Activated CD4-positive, alpha-beta T cell treated with anti-CD3 and anti-CD28 coated beads for 24 hours (primary cell): ENCODE measurements at places on chromosomes 11 and 22.

DNA sequence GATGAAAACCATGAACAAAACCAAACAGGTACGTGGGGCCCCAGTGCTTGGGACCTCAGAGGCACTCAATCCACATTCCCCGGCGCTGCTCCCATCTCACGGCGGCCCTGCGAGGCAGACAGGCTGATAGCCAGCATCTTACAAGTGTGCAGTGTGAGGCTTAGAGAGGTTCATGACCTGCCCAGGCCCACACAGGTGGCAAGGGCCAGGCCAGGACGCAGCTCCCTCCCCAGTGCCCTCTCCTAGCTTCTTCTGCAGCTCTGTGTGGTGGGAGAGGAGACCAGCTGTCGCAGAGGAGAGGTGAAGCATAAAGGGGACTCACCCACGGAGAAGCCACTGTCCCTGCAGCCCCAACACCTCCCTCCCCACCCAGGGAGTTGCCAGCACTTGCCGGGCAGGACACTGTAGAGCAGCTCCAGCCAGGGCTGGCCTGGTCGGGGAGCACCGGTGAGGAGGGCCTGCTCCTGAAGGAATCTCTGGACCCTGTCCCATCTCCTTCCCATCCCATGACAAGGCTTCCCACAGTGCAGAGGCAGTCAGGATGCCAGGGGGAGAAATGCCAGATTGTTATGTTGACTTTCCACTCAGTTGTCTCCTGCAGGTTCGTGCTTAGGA lies 92.4 kb upstream of the TMEM45B start:
- DNase-seq, result no peak

- no peak for DNase-seq
Measured at GRCh38 chr22:23537416-23537815, 42.7 kb downstream of the IGLL1 start.

DNA sequence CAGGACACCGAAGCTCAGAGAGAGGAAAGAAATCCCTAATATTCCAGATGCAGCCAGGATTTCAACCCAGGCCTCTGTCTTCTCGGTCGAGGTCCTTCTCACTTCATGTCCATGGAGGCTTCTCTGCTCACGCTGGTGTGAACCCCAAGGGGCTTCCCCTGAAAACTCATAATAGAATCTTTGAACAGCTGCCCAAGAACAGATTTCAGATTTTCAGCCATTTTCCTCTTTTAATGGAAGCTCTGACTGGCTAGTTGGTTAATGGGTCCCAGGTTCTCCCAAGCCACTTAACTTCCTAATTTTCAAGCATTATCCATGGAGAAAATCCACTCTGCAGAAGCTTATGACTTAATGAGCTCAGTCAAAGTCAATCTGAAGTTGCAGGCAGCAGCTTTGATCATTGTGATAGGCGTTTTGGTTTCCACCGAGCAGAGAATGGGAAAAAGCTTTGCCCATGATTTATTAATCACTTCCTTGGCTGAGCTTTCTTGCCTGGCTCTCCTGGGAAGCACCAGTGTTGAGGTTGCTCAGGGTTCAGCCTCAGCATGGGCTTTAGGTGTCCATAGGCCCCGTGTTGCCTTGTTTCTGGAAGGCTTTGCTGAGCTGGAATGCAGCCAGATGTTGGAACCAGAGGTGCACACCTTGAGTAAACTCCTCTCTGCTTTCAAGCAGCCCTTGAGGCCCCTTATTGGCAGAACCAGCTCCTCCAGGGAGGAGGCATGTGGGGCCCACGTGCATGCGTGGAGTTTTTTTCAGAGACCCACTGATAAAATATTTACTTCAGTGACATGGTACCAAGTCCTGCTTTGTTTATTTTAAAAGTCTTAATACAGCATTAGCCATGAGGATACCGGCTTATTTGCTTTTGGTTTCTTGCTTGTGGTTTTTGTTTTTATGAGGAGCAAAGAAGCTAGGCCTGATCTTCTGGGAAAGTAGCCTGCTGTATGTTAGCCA lies 25.5 kb downstream of the LDLRAD3 start:
- no peak for DNase-seq

GRCh38 chr22:30859714-30860095 lies 108.9 kb downstream of the MORC2 start:
- no peak for DNase-seq

- no peak for DNase-seq
Measured at GRCh38 chr11:8826901-8827560, 84.0 kb upstream of the AKIP1 start.

GRCh38 chr22:46296257-46297150 lies at the start of gene GTSE1:
Gene GTSE1, plus strand, starts transcription at chr22:46296870. Its CDS starts 531 bp downstream, at chr22:46297401.
- peak; percentile 94 for DNase-seq

DNA sequence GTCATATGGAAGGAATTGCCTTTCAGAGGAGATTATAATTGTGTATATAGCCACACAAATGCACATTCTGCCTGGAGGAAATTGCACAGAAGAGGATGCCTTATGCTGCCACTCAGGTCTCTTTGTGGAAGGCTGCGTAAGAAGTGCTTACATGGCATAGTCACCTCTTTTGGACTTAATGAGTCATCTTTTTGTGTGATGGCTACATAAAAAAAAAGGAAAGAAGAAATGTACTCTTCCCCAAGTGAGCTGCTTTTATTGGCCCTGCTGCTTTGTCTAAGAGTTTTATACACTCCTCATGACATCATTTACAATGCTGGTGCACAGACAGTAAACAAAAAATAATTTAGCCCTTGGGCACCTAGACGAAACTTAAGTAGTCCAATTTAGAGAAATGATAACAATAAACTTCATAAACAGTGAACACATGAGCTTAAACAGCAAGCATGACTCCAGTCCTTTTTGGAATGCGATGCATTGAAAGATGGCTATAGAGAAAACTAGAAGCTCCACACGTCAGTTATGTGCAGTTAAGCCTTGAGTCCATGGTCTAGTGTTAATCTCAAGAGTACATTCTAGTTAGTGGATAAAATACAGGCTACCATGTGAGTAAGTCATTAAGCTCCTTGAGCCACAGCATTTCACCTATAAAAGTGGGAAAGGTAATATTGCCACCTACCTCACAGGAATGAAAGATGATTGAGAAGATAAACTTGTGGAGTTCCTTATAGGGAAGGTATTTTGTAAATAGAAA lies 12.0 kb downstream of the CSTPP1 start:
- DNase-seq, result no peak

- no peak for DNase-seq
Measured at GRCh38 chr11:74559934-74560309, 32.5 kb upstream of the POLD3 start.

DNA sequence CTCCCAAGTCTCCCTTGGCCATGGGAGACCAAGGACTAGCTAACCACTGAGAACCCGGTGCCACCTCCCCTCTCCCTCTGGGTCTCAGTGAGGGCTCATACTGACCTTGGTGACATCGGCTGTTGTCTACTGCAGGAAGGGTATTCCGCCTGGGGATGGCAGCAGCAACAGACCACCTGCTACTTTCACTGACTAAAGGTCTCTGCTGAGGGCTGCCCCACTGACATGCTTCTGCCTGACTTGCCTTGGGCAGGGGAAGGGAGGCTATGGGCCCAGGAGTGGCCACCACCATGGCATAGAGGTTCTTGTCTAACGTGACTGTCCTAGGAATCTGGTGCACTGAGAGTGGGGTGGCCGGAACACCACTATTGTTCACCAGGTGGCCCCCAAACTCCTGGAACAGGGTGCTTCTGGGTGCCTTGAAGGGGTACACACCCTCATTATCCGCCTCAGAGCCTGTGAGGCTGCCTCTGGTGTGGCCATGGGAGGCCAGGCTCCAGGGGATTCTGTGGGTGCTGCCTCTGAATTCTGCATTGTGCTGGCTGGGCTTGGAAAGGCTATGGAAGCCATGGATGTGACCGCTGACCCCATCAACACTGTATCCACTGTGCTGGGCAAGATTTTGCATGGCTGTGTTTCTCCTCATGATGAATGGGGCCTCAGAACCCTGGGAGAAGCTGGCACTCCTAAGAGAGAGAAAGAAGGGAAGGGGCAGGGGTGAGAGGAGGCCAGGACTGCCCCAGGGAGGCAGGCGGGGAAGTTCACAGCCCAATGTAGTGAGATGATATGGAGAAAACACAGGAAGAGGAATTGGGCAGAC lies 38.3 kb downstream of the GAB4 start:
- no peak for DNase-seq

DNA sequence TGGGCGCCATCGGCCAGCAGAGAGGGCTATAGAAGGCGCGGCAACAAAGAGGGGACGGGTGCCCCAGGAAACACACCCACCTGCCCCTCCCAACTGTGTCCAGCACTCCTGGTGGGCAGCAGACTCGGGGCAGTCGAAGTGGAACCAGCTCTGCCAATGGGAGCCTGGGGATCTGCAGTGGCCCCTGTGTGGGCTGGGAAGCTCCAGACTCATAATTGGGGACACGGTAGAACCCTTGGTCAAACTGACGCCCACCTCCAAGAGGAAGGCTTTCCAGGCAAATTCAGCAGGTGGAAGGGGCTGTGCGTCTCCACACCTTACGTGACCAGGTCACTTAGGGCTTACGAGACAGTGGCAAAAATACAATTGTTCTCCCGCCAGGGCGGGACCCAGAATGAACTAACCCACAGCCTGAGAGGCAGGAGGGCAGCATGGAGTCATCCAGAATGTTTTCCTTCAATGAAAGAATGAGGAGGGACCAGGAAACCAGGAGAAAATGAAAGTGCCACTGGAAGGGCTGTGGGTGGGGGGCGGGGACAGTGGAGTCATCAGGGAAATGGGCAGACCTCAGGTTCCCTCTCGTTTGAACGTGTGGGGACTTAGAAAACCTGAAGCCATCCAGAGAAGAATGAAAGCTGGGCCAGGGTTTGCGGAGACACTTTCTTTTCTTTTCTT lies 53.2 kb upstream of the SHANK2 start:
- DNase-seq, result no peak

GRCh38 chr11:57150454-57150917 lies 31.3 kb upstream of the LRRC55 start:
- no peak for DNase-seq

- no peak for DNase-seq
Measured at GRCh38 chr11:29184939-29185890, 831.6 kb downstream of the KCNA4 start.

DNA sequence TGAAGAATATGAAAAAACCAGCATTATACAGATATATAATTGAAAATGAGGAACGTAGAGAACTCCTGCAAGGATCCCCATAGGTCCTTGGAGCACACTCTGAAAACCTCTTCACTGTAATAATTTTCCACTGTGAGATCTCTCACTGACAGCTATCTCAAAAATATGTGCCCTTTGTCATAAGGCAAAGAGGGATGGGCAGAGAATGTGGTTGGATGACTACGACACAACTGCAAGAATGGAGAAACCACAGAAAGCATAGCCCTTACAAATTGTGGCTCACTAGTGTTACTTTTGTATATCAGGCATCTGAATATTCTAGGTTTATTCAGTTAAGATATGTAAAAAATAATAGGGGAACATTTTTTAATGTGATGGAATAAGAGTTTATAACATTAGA lies 7.9 kb upstream of the CTSC start:
- DNase-seq, result no peak

DNA sequence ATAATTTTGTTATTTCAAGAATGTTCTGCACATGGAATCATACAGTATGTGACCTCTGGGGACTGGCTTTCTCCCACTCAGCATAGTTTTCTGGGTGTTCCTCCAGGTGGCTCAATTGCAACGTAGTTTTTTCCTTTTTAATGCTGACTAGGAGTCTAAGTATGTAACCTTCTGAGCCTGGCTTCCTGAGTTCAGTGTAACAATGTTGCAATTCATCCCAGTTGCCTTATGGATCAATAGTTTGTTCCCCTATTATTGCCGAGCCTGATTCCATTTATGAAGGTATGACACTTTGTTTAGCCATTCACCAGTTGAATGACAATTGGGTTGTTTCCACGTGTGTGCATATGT lies 128.3 kb downstream of the CRYBB2 start:
- DNase-seq, result no peak

- DNase-seq, result no peak
Measured at GRCh38 chr11:76768909-76769560, 14.1 kb upstream of the TSKU start.

- no peak for DNase-seq
Measured at GRCh38 chr11:82811369-82811768, 77.7 kb upstream of the FAM181B start.

GRCh38 chr11:111460856-111461255 lies 51.3 kb downstream of the BTG4 start:
- no peak for DNase-seq

DNA sequence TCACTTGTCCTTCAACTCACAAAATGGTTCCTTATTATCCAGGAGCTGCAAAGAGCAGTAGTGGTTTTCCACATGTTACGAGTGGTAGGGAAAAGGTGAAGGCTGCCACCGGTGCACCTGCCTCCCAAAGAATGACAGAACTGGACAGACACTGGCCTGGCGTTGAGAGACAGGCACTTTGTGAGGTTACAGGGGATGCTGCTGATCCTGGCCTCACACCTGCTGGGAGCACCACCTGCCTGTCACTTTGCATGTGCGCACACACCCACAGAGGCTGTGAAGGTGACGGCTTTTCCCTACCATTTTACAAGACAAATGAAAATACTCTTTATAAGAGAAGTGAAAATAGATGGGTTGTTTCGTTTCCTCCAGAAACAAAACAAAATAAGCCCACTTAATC lies 175.3 kb upstream of the B3GAT1 start:
- no peak for DNase-seq
